ENCODE measurements at places on chromosomes 12 and 14. TPM values are rescaled to one million over a fixed set of nuclear protein-coding genes. Genes with fewer than 3 reads are reported as not detected.

The PUS7L gene
- 15.1 TPM for total RNA-seq

The SLC5A8 gene
- total RNA-seq: not detected

The ABCC9 gene
- 0.37 TPM for total RNA-seq

The ARMH4 gene
- total RNA-seq: 6.4 TPM

The RNASE4 gene
- total RNA-seq: 44.2 TPM

The INSM2 gene
- not detected for total RNA-seq

The SAV1 gene
- 14.7 TPM for total RNA-seq

The TMEM253 gene
- 0.12 TPM for total RNA-seq

The GPR84 gene
- total RNA-seq: not detected

The KRT72 gene
- not detected for total RNA-seq

The CTDSP2 gene
- 38.3 TPM for total RNA-seq

The CNTN1 gene
- 0.66 TPM for total RNA-seq

The KSR2 gene
- total RNA-seq: not detected

The TEX52 gene
- total RNA-seq: not detected
